Stimulated activated CD8-positive, alpha-beta memory T cell treated with anti-CD3 and anti-CD28 coated beads, Interleukin-4, amount 100 ng/mL, for 4 hours (primary cell): ENCODE measurements at places on chromosomes 5 and 9.

DNA sequence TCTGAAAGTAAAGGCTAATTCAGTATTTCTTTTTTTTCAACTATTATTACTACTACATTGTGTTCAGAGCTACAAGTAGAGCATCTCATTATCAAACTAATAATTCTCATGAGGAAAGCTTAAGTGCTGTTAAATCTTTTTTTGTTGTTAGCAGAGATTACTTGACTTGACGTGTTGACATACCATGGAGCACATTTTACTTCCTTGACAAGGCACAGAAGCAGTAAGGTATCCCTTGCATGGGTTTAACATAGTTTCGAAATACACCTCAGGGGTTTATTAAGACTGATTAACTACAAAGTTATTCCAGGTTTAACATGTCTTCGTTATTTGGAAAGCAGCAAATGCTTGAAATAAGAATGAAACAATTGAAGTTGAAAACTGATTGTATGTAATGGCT, 7.0 kb downstream of the SPDL1 start:
- DNase-seq, result no peak

DNA sequence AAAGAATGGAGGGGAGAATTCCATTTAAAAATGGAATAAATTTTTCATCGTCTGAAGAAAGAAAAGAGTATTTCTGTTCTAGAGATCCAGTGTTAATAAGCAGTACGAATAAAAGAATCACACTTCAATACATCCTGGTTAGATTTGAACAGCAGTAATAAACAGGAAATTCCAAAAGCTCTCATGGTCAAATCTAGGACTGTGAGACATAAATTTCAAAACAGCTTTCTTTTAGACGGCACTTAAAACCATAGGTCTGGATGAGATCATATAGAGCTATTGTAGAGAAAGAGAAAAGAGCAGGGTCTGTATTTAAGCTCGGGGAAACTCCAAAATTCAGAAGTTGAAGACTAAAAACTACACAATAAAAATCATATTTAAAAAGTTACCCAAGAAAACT, 1006.9 kb upstream of the CTNND2 start:
- DNase-seq, result no peak

DNA sequence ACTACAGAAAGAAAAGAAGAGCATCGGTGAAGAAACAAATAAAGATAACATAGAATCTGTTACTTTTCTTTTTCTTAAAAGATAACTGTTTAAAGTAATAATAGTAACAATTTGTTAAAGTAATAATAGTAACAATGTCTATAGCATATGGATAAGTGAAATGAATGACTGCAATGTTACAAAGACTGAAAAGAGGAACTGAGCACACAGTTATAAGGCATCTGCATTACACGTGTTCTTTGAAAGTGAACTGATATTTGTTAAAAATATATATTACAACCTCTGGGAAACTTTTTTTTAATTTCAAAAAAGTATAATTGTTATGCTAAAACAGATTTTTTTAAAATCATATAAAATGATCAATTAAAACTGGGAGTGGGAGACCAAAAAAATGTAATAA, 88.4 kb upstream of the FST start:
- no peak for DNase-seq

- no peak for DNase-seq
These were observed 4.5 kb downstream of the SHROOM1 start for GRCh38 chr5:132825834-132826391.

DNA sequence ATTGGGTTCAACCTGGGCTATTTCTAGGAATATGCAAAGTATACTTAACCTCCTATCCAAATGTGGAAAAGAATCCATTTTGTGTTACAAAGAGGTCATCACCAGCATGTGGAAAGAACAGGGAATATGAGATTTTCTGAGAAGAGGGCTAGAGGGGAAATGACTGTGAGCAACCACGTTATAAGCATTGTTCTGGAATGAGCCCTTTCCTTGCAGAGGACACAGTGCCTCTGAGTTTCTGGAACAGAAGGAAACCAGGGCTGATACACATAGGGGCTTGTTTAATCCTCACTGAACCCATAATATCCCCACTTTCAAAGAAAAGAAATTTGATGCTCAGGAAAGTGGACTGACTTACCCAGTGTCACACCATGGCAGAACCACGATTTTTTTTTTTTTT, 53.0 kb downstream of the SFXN1 start:
- no peak for DNase-seq

- DNase-seq, result no peak
These were observed 45.3 kb downstream of the C5orf22 start for GRCh38 chr5:31577438-31577837.

DNA sequence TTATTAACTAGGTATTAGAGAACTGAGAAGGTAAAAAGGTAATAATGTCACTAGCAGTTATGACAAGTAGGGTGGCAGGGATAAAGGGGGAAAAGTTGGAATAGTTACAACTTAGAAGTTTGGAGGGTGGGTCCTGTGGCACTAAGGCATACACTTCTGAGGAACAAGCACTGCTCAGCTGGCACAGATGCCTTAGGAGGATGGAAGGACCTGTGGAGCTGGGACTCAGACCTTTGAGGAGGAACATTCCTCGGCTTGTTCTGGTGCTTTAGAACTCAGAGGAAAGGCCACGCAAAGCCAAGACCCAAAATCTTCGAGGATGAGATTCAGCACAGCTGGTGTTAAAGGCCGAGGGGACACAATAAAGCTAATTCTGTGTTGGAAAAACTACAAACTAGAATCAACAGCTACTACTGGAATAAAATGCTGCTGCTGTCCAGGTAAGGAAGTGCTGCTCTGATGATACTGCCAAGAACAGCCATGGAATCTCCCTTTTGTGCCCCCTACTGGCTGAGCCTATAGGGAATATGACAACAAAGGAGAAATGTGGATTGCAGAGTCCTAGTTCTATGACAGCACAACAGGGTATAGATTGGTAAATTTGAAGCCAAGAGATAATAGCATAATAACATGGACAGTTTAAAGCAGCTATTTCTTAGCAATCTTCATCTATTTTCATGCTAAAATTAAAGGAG, 126.7 kb downstream of the SLC25A46 start:
- no peak for DNase-seq

DNA sequence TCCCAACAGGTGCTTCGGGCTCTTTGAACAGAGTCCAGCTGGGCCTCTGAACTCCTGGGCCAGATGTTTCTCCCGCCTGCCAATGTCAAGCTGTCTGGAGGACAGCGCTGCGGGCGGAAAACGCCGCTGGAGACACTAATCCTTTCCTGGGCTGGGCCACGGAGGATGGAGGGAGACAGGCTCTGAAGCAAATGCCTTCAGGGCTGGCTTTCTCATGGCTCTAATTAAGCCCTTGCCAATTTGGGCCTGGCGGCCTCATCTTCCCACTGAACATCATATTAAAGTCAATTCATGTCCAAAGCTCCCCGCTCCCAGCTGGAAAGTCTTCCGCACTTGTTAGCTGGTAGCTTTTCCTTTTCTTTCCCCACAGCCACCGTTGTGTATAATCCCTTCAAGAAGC, 72.7 kb downstream of the NTNG2 start:
- no peak for DNase-seq

GRCh38 chr9:36935768-36936497, 98.1 kb downstream of the PAX5 start:
- DNase-seq, result no peak

DNA sequence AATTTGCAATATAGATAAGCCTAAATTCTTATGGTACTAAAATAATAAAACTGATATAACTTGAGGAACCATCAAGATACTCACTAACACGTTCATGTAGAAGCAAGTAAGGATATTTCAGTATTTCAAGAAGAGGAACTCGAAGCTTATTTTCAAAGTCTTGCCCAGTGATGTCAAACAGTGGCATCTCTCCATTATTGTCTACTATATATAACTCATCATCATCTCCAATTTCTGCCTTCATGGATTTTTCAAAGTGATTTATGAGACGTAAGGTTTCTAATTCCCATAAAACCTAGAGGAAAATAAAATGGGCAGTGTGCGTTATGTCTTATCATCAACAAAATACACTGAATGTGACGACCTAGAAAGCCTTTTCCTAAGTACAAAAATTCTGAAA, 8.6 kb downstream of the SETX start:
- DNase-seq, result no peak

- no peak for DNase-seq
These were observed 24.6 kb downstream of the TJP2 start for GRCh38 chr9:69198521-69199220.

- DNase-seq, result no peak
These were observed 263.2 kb downstream of the DMAC1 start for GRCh38 chr9:7536310-7536939.

- no peak for DNase-seq
These were observed 19.9 kb downstream of the REXO4 start for GRCh38 chr9:133397895-133398294.

DNA sequence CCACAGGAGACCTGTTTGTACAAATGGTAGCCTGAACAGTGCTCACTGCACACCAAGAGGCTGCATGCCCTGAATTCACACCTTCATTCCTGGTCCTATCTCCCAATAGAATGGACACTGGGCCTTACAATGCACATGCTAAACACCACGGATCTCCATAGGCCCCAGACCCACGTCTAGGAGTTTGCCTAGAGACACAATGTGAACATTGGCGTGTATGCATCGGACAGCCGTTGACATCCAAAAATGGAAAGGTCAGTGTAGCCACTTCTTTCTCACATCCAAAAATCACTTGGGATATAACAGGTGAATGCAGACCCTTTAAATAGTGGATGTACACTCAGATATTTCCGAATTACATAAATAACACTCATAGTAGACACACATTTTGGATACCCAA, 927 bp downstream of the PAX5 start:
- DNase-seq, result no peak

GRCh38 chr5:147051193-147051592, 172.6 kb upstream of the PPP2R2B start:
- DNase-seq, result no peak

DNA sequence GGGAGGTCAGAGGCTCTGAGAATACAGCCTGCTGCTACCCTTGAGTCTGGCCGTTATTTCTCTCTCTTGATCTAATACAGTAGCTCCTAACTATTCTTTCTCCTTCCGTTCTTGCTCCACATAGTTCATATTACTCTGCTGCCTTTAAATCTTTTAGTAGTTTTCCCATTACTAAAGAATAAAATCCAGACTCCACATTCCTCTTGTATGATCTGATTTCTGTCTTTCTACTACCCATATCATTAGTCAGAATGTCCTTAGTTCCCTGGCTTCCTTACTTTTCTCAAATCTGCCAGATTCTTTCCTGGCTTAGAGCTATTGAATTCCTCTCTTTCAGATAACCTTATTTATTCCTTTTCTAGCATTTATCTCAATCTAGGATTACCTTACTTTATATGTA, 40.0 kb downstream of the MARCHF6 start:
- DNase-seq, result no peak

GRCh38 chr9:80191108-80191507, 619.3 kb downstream of the TLE4 start:
- no peak for DNase-seq

DNA sequence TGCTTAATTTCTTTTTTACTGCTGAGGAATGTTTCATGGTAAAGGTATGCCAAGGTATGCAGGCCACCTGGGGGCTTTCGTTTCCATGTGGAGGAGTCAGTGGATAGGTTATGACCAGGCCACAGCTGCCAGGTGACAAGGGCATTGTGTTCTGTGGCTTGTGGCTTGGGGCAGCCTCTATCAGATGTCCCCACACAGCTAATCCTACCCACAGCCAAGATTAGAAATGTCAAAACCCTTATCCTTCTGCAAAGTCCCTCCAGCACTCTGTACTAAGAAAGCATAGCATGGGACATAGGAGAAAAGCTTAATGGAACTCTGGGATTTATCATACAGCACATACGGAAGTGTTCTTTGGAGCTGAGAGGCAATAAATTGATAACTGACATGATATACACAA, 171.2 kb upstream of the S1PR3 start:
- DNase-seq, result no peak

GRCh38 chr5:14802541-14802940, 69.0 kb downstream of the ANKH start:
- DNase-seq, result no peak

DNA sequence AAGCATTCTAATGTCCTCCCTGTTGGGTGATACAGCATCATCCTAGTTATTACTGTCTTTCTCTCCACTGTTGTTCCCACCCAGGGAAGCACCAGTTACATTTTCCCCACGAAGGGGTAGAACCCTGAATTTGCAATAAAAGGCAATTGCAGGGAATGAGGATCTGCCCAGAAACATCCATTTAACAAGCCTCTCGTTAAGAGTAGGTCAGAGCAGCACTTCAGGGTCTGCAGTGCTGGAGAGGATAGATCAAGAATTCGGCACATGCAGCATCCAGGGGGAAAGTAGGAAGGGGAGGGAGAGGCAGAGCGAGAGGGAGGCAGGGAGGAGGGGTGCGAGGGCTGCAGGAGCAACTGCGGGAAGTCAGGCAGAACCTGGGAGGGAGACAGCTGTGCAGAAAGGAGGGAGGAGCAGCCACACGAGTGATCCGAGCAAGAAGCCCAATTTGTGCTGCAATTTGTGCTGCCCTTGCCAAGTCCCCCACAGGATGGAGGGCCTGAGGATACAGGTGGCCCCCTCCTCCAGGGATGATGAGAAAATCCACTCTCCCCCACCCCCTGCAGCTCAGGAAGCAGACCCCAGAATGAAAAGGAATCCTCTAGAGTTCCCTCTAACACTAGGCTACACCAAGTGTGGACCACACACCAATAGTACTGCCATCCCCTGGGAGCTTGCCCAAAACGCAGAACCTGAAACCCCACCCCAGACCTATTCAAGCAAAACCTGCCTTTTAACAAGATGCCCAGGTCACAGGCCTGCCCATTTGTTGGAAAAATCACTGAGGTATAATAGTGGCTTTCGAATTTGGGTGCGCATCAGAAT, 62.2 kb downstream of the EPB41L4B start:
- no peak for DNase-seq

DNA sequence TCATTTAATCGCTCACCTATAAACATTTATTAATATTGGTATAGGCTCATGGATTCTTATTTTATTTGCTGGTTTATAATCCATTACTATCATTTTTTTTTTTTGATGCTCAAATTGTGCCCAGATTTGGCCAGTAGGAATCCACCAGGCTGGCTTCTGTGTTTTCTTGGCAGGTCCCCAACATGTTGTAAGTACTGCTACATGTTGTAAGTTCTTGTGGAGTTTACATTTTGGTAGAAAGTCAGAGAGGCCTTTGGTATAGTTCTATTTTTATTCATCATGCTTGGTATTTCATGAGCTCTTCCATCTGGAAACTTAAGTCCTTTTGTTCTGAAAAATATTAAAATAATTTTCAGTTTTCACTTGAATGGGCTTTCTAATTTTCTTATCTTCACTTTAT, 47.1 kb downstream of the MAT2B start:
- DNase-seq, result no peak

DNA sequence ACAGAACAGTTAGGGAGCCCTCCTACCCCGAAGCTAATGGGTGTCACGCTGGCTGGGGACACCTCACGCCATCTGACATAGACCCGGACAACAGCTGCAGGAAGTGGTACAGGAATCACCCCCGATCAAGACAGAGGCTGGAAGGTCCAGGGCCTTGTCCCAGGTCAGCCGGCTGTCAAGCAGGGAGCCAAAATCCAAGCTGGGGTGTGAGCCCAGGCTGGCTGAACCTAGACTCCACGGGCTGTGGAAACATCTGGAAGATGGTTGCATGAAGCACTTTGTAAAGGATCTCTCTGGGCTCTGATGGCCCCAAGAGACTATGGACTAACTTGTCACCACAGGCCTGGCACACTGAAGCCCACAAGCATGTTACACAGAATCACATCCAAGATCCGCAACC, 68.9 kb upstream of the STXBP1 start:
- DNase-seq, result no peak
